ENCODE measurements at places on chromosomes 2 and 18.

- no peak for DNase-seq
Measured at GRCh38 chr2:181947273-181947672, 38.4 kb upstream of the PPP1R1C start.

GRCh38 chr18:46732801-46733200 is 24.1 kb downstream of the ST8SIA5 start:
- DNase-seq: no peak

GRCh38 chr2:36392571-36393255 is 37.1 kb downstream of the CRIM1 start:
- DNase-seq: no peak

DNA sequence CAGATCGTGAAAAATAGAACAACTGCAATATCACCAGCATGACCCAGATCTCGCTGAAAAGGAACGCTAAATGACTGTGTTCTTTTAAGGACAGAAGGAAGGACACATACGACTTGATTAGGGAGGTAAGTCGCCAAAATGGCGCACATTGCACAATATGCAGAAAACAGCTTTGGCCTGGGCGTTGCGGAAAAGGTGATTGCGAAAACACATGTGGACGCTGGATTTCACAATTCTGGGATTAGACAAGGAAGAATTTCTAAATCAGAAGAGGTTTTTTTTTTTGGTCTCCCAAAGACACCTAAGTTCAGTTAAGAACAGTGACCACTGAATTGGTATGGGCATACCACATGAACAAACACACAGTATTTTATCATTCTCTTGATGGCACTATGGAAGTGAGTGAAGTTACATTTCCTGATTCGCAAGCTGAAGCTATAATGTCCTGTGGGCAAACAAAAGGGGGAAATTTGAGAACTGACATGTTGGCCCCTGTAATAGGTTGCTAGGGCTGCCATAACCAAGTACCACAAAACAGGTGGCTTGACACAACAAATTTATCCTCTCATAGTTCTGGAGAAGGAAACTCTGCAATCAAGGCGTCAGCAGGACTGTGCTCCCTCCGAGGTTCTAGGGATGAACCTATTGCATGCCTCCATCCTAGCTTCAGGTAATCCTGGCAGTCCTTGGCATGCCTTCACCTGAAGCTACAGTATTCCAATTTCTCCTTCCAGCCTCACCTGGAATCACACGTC is 25.8 kb upstream of the ERICH2 start:
- DNase-seq: no peak

DNA sequence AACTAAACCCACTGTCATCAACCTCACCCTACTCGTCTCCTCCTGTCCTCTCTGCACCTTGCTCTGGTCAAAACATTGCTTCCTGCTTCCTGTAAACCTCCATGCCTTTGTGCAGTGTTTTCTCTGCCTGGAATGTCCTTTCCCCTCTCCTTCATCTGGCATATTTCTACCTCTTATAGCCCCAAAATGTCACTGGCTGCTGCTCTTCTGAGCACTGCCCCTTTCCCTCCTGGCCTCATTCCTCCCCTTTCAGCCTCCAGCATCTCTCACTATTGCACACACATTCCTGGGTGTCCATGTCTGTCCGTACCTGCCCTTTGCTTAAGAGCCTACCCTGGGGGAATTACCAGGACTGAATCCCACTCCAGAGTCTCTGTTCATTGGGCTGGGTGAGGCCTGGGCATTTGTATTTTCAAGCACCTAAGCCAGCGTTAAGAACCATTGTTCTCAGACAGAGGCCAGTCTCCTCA is 84.9 kb downstream of the MOGAT1 start:
- no peak for DNase-seq

GRCh38 chr2:144834998-144835633 is 315.2 kb upstream of the ZEB2 start:
- DNase-seq: no peak

- DNase-seq: no peak
Measured at GRCh38 chr18:59264121-59264571, 9.1 kb downstream of the RAX start.

DNA sequence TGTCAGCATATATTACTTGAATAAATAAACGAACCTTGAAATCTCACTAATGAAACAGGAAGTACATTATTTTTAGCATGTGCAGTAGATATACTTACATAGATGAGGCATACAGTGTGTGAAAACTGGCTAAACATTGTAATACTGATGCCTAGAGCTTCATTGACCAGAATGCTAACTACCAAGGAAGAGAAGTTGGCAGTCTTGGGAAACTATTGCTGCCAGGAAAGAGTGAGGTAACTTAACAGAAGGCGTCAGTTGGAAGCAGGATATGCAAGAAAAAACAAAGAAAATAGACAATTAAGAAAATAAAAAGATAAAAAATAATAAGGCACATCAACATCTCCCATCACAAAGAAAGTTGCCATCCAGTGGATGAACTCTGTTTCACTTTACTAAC is 963.0 kb downstream of the TDRD15 start:
- DNase-seq: no peak

DNA sequence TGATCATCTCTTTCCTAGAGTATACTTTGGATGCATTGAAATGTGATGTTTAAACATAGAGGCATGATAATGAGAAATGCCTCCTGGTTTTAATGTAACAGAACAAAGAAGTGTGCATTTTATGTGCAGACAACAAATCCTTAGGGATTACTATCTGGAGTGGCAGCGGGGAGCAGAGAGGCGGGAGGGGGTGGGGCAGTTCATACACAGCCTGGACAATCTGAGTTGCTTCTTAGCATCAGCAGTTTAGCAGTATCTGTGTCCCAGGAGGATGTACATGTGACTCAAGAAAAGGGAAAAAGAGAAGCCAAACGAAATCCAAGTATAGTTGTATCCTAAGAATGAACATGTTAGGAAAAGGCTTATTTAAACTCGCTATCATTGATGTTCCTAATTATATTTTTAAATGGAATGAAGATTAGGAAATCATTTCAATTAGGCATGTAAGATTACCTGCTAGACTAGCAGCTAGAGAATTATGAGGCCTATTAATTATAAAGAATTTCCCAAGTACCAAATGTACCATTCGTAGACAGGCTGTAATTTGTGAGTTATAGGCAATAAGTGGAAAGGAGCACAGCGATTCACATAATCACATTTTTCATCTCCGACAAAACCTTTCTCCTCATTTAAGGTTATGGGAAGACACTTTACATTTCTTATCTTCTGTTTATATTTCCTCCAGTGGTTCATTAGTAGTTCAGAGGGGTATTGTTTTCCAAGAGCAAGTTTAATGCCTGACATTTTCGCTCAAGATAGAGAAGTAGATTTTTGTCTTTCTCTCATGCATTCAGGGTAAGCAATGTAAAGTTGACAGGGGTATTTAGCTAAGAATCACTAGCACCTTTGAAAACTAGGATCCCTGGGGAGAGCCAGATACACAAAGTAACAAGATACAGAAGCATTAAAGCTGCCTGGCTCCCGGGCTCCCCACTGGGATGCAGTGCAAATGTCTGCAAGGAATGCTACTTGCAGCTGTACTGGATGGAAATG is 141.3 kb upstream of the NOSTRIN start:
- no peak for DNase-seq

- no peak for DNase-seq
Measured at GRCh38 chr18:1488957-1489356, 584.3 kb downstream of the ADCYAP1 start.

DNA sequence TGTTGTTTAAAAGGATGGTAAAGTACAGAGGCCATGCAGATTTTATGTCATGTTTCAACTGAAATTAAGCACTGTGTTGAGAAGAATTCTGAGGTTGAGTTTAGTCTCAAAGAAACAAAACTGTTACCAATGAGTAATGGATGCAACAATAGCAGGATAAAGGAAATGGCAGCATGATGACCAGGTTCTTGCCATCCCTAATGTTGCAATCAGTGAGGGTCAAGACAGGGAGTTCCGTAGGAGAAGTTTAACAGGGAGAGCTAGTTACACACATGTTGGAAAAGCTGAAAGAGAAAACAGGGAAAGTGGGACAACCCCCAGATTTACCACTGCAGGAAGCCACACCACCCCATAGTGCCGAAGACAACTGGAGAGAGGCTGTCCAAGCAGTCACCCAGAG is 343.8 kb upstream of the EPHA4 start:
- no peak for DNase-seq

GRCh38 chr2:232466221-232466620 is 10.3 kb downstream of the ALPI start:
- no peak for DNase-seq

DNA sequence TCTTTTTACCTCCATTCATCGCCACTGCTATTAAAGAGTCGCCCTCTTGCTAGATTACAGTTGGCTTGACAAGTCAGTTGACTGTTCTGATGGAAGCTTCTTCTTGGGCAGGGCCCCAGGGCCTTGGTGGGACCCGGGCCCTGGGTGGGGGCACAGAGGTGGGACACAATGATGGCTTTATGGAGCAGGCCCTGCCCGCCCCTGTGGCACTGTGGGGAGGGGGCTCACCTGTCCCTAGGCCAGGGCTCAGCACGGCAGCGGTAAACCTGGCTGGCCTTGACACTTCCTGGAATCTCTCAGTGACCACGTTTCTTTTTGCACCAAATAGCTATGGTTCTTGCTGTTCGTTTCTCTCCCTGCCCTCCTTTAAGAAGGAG is 4.9 kb upstream of the HS6ST1 start:
- no peak for DNase-seq

GRCh38 chr2:186664385-186665043 is 29.3 kb upstream of the FAM171B start:
- DNase-seq: no peak

DNA sequence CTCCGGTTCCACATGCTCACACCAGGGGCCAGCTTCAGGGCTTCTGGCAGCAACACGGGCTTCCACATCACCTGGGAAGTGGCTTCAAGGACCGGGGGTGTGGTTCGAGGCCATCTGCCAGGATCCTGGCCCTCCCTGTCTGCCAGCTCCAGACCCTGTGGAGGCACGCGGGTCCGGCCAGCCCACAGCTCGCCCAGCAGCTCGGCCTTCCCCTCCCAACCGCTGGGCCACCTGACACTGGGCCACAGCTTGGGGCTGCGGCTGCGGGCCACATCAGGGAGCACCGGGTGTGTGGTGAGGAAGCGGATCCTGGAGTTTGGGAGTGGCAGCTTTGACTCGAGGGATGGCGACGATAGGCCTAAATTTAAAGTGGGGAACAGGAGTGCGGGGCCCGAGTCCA is 7.0 kb downstream of the C2orf81 start:
- DNase-seq: no peak

- DNase-seq: no peak
Measured at GRCh38 chr2:15096873-15097272, 464.3 kb downstream of the NBAS start.

- peak; percentile 40 for DNase-seq
Measured at GRCh38 chr18:48842259-48843061, 108.3 kb downstream of the SMAD7 start.

DNA sequence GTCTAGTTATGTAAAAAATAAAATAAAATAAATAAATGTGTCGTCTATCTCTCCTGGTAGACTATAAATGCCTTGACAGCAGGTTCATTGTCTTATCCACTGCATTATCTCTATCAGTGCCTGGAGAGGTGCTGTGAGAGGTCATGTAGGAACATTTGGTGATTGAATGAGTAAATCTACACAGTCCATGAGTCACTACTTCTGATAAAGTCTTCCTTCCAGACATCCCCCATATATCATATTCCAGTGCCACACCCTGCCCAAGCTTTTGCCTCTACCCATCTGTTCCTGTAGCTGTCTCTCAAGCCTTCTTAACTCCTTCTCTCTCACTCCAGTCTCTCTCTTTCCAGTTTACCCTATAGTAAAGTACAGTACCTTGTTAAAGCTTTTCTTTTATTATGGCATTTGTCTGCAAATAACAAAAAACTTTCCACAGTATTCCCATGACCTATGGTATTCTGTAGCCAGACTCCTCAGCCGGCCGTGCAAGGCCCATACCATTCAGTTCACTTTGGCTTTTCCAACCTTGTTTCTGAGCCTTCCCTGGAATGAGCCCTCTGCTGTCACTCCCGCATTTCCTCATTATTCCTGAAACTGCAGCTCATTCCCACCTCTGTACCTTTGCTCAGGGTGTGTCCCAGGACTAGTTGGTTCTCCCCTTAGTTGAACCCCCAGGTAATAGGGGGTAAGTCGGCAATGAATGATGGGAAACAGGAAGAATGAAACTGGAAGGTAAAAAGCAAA is 37.5 kb downstream of the ANXA4 start:
- no peak for DNase-seq

- DNase-seq: no peak
Measured at GRCh38 chr18:74110976-74111375, 36.7 kb downstream of the FBXO15 start.

- DNase-seq: peak; percentile 20
Measured at GRCh38 chr18:35376393-35376741, 770 bp downstream of the ZNF396 start.

- DNase-seq: no peak
Measured at GRCh38 chr18:22814329-22814703, 118.8 kb upstream of the RBBP8 start.

- no peak for DNase-seq
Measured at GRCh38 chr18:13254971-13255927, 36.7 kb downstream of the LDLRAD4 start.

DNA sequence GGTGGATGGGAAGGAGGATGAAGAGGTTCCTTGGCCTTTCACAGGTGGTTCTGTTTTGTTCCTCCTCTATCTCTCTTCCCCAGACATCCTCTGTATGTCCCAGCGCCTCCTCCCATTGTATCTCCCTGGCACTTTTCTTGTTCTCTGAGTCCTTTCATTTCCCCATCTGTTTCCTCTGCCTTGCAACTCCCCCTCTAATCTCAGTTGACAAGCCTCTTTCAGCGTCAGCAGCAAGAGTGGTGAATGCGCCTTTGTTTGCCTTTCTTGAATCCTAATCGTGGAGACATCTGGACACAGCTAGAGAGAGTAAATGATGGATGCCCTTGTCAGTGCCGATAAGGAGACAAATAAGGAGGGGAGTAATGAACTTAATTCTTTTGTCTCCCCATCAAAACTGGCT is 167.0 kb downstream of the NDUFA10 start:
- DNase-seq: no peak

- DNase-seq: no peak
Measured at GRCh38 chr18:10660179-10660884, 134.5 kb downstream of the NAPG start.

GRCh38 chr18:8254654-8255053 is 354.6 kb upstream of the RAB12 start:
- DNase-seq: no peak

DNA sequence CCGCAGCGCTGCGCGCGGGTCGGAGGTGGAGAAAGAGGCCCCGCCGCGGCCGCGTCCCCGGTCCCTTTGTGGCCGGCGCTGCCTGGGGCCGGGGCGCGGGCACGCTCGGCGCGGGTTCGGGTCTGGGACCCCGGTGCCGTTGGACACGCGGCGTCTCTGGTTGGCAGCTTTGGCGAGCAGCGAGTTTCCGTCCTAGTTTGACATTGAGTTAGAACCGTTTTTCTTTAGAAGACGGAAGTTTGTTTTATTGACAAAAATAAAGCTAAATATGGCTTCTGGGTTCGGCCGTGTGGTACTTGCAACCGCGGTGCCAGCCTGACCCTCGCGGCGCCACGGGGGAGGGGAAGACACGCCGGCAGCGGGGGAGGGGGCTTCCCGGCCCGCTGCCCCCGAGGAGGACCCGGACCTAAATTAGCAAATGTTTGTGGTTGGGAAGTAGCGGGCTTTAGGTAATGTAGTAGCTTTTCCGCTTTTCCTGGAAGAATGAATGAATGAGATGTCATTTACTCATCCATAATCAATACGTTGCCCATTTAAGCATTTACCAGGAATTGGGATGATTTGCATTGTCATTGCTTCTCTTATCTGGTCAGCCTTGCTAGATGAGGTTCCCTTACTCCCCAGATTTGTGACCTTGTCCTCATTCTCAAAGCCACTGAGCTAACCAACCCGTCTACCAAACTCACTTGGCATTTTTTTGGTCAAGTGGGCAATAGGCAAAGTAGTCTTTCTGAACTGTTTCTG is 530 bp downstream of the GALNT1 start:
- DNase-seq: peak; percentile 31

- no peak for DNase-seq
Measured at GRCh38 chr2:31349684-31350083, 64.9 kb downstream of the XDH start.

Measured in activated naive CD8-positive, alpha-beta T cell treated with anti-CD3 and anti-CD28 coated beads, Interleukin-2, amount 50 U/mL, for 24 hours (primary cell).